ENCODE measurements at places on chromosomes 13 and 19. TPM values are rescaled to one million over a fixed set of nuclear protein-coding genes. Genes with fewer than 3 reads are reported as not detected.

ZNF382 gene
- 12.9 TPM for total RNA-seq

SYNGR4 gene
- total RNA-seq: not detected

LILRB2 gene
- not detected for total RNA-seq

PTGIR gene
- total RNA-seq: 6.8 TPM

CDX2 gene
- not detected for total RNA-seq

FCGBP gene
- total RNA-seq: 1.2 TPM

CNN2 gene
- 319 TPM for total RNA-seq

SIGLEC5 gene
- not detected for total RNA-seq

URAD gene
- not detected for total RNA-seq

PIN1 gene
- total RNA-seq: 166 TPM
